Articular chondrocyte of knee joint (primary cell): ENCODE measurements at places on chromosomes 11 and 22. TPM values are rescaled to one million over a fixed set of nuclear protein-coding genes. Genes with fewer than 3 reads are reported as not detected.

MS4A4E gene
- not detected in 2 replicates for total RNA-seq

TMEM121B gene
- total RNA-seq = 0.11 and 0.13 TPM in 2 replicates

INPP5J gene
- 0.13 TPM in 1 of 2 replicates, not detected in the other for total RNA-seq

DDIAS gene
- 2.6 and 3.1 TPM in 2 replicates for total RNA-seq

HYLS1 gene
- total RNA-seq = 7.3 and 11.6 TPM in 2 replicates

YAP1 gene
- 171 and 172 TPM in 2 replicates for total RNA-seq

GNAZ gene
- 3.0 and 4.3 TPM in 2 replicates for total RNA-seq
